ENCODE measurements at places on chromosomes 6 and 20.
A peak's percentile ranks its signal among the peaks of the same experiment; 100 is the strongest.

DNA sequence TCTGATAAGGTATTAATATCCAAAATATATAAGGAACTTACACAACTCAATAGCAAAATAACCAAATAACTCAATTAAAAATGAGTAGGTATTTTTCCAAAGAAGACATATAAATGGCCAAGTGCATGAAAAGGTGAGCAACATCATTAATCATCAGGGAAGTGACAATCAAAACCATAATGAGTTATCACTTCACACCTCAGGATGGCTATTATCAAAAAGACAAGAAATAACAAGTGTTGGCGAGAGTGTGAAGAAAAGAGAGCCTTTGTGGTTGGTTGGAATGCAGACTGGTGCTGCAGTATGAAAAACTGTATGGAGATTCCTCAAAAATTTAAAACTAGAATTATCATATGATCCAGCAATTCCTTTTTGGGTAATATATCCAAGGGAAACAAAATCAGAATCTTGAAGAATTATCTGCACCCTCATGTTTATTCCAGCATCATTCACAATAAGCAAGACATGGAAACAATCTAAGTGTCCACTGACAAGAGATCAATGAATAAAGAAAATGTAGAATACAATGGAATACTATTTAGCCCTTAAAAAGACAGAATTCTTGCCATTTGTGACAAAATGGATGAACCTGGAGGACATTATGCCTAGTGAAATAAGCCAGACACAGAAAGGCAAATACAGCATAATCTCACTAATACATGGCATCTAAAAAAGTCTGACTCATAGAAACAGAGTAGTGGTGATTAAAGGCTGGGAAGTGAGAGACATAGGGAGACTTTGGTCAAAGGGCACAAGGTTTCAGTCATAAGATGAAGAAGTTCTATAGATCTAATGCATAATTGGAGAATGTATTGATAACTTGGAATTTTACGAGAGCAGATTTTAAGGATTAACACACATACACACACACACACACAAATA lies 175.6 kb downstream of the FOXA2 start:
- DNase-seq = no peak

DNA sequence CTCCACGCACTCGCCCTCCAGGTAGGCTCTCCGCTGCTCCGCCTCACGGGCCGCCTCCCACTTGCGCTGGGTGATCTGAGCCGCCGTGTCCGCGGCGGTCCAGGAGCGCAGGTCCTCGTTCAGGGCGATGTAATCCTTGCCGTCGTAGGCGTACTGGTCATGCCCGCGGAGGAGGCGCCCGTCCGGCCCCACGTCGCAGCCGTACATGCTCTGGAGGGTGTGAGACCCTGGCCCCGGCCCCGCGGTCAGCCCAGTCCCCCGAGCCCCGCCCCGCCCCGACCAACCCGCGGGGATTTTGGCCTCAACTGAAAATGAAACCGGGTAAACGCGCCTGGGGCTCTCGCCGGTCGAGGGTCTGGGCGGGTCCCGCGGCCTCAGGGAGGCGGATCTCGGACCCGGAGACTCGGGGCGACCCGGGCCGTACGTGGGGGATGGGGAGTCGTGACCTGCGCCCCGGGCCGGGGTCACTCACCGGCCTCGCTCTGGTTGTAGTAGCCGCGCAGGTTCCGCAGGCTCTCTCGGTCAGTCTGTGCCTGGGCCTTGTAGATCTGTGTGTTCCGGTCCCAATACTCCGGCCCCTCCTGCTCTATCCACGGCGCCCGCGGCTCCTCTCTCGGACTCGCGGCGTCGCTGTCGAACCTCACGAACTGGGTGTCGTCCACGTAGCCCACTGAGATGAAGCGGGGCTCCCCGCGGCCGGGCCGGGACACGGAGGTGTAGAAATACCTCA lies 598 bp downstream of the HLA-B start:
- no peak for DNase-seq

GRCh38 chr20:37323985-37324384 lies 22.0 kb upstream of the SRC start:
- peak; percentile 91 for DNase-seq

GRCh38 chr6:170053966-170054661 lies 236.8 kb downstream of the DLL1 start:
- no peak for DNase-seq

DNA sequence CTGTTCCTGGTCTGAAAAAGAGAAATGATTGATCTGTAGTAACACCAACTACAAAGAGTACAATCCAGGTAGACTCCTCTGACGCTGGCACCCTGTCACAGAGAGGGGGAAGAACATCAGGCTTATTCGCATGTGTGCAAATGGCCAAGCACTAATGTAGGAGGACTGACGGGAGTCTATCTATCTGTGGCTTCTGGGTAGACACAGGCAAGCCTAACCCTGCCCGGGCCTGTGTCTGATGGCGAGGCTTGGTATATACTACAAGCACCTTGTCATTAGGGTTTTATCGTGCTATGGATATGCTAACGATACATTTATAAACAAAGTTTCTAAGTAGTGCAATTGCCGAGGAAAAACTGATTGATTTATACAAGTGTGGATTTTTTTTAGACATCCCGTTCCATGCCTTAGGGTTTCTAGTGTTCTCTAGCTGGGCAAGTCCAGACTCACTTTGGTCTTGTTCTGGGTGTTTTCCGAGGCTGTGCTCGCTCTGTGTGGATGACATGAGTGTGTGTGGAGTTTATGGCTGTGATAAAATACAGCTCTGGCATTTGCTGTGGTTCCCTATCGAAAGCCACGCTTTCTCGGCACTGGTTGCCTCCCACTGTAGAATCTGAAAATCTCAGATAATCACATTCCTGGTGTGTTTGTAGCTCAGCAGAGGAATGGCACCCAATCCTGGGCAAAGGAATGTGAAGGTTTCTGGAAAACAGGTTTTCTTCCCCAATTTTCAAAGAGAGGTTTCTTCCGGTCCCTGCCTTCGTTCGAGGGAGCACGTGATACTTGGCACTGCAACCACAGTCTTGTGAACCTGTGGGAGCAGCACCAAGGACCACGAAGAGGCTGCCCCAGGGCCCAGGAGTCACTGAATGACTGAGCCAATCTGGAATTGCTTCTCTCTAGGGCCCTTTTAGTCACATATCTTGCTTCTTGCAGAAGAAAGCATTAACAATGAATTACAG lies 67.5 kb upstream of the EDN1 start:
- no peak for DNase-seq

DNA sequence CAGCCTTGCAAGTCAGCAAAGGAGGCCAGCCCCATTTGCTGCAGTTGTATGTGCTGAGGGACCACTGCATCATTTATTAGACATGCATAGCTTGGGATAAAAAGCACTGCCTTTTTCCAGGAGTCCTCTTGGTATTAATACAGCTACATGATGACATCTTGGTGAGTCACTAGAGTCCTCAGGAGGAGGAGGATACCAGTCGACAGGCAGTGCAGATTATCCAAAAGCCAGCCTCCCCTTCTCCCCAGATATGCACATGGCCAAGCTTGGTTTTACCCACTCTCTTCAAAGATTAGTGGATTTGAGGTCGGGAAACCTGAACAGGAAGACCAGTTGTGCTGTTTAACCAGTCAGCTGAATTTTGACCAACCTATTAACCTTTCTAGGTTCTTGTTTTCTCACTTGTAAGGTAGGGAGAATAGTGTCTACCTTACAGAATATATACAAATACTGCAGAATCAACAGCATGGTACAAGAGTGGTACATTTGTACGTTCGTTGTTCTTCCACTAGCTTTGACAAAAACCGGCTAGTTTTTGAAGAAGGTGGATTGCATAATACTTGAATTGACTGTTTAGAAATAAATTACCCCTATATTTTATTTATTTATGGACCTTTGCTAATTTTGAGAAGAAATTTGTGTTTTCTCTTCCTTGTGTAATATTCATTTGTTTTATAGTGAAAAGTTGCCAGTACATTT lies 31.9 kb downstream of the VAPB start:
- DNase-seq = peak; percentile 74

Measured in fibroblast of upper back skin (primary cell).